A172 (cell line): ENCODE measurements at places on chromosomes 1 and 21. TPM values are rescaled to one million over a fixed set of nuclear protein-coding genes. Genes with fewer than 3 reads are reported as not detected.

DNA sequence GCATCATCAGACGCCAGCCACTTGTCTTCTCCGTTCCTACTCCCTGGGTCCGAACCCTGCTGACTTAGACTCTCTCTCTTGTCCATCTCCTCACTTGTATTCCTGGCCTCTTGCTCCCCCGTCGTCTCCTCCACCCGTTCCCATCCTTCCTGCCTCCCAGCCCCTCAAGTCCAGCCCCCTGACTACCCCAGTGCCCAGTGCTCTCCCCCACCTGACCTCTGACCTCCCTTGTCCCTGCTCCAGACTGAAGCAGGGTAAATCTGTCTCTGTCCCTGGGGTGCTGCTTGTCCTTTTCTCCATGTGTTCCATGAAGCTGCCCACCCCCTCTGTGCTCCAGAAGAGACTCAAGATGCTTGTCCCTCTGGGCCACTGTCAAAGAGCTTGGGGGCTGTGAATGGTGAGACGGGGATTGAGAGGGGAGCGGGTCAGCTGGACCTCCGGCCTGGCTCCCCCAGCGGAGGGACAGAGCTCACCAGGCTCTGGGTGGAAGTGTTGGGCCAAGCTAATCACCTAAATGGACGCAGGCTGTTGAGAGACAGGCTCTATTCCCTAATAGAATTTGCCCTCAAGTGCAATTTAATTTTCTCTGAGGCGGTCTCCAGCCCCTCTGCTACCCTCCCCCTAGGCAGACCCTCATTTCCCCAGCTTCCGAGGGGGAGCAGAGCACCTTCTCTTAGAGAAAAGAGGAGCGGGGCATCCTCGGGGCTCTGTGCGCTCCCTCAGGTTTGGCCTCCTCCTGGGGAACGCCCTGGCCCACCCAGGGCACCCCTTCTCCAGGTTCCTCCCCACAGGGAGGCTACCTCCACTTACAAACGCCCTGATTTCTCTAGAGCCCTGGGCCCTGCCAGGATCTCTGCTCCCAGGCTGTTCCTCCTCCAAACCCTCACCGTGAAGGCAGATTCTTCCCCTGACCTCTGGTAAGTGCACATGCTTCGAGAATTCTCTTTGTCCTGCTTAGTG is 11.0 kb upstream of the LHX4 start:
- no peak for DNase-seq

LCE3E gene
- not detected in 2 replicates for total RNA-seq

- peak; percentile 58 for DNase-seq
Measured at GRCh38 chr1:63148825-63149645, 173.3 kb upstream of the FOXD3 start.

DNA sequence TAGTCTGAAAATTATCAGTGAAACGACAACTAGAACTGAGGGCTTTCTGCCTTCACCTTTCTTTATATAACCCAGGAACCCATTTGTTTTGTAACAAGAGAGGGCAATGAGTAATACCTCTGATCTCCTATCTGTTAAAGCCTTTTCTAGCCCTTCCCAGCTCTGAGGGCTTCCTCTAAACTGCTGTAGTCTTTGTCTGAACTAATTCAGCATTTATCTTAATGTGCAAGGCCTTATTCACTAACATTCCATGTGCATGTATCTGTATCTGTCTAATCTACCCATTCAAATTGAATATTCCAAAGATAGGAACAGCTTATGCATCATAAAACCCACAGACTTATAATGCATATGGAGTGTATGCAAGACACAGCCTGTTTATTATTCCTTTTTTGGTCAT is 167.1 kb downstream of the LYPLAL1 start:
- DNase-seq: no peak

ZSWIM5 gene
- 0.14 and 0.16 TPM in 2 replicates for total RNA-seq
